ENCODE measurements at places on chromosomes 1 and 21.
A peak's percentile ranks its signal among the peaks of the same experiment; 100 is the strongest.

DNA sequence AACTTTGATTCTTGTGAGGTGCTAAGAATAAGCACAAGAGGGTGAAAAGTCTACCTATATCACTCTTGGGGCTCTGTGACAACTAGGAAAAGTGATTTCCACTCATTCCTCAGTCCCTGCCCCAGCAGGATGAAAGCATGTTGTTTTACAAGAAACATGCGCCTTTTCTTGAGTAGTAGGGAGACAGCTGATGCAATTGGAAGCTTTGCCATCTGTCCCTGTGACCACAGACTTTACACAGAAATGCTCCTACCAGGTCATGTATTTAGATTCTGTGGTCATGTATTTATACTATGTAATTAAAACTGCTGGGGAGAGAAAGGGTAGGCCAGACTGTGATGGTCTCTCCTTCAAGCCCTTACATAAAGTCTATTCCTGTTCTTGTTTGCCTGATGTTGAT, 445.5 kb downstream of the PTPRC start:
- no peak for DNase-seq

DNA sequence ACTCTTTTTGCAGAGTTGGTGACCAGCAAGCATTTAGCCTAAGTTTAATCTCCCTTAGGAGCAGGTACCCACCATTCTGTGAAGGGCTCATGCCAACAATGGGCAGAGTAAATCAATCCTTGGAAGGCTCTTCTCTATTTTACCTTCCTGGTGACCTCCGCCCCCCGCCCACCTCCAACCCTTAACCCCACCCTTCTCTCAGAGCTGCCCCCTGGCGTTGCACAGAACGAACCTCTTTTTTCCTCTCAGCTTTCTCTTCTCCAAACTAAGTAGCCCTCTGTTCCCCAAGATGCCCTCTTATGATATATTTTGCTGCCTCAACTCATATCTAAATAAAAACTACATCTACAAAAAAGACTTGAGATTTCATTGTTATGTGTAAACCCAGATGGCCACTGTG, 186.8 kb downstream of the SEC16B start:
- no peak for DNase-seq

DNA sequence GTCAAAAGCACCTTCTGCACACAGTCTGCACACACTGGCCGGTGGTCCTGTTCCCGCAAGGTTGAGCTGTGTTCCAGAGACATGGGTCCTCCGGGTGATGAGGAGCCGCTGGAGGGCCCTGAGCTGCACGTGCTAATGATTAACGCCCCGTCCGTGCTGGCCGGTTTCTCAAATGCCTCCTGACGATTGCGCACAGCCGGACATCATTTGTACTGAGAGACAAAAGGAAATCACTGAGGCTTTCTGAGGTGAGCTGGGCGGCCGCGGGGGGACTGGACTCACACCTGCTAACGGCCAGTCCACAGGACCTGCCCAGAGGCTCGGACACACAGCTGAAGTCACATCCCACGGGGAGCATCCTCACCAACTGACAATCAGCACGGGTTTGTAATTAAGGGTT, 29.2 kb downstream of the POFUT2 start:
- DNase-seq, result no peak

GRCh38 chr1:118716775-118717174, 271.4 kb downstream of the TBX15 start:
- no peak for DNase-seq

DNA sequence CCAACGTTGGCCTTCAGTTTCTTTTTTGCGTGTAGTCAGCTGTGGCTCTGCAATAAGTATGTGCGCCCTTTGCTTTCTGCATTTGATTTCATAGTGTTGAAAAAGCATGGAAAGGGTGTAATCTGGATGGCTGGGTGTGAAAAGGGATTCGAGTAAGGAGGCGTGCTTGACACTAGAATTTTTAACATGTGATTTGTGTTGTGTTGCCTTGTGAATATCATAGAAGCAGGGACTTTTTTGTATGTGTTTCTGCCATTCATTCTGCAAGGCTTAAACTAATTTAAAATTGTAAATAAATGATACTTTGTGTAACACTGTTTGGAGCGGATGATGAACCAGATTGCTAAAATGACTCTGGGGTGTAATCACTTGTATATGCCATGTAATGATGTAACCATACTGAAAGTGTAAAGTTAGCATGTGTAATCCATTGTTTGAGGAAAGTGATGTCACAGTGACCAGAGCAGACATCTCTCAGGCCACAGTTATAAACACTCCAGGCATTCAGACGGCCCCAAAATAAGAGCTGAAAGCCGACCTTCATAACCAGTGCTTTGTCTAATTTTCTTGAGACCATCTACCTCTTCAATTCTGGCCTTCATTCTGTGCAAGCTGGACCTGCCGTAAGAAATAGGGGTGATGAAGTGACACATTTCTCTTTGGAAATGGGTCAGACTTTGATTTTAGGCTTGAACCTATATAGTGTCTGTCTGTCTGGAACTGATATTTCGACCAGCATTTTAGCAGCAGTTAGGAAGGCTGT, 618 bp downstream of the SH3BGR start:
- DNase-seq, result no peak

DNA sequence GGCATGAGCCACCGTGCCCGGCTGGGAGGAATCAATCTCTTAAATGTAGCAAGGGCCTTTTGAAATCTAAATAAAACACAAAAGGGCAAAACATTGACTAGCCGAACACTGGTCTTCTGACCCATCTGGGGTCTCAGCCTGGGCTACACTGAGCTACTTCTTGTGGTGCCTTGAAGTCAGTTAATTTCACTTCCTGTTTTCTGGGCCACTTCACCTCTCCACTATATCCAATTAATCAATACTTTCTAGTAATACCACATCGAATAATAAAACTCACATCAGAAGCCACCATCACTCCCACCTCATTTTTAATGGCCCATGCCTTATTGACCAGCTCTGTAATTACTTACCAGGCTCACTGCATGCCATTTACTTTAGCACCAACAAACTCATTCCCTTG, 138.0 kb upstream of the SAMSN1 start:
- no peak for DNase-seq

DNA sequence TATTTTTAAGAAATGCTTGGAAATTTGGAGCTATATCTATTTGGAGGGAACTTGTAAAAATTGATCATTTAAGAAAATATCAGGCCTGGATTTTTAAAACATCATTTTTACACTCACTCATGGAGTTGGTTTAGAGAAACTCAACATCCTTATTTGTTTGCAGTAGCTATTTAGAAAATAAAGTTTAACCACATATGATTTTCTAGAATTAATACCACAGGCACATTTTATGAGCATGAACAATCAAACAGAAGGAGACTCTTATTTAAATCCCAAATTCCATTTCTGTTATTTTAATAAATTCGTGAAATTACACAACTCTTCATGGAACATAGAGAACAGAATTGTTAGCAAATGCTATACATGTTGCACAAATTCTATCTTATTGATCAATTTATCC, 3.2 kb downstream of the CDKN2C start:
- no peak for DNase-seq

- DNase-seq, result no peak
Observed at GRCh38 chr1:94125551-94126514, 4.9 kb upstream of the ABCA4 start.

DNA sequence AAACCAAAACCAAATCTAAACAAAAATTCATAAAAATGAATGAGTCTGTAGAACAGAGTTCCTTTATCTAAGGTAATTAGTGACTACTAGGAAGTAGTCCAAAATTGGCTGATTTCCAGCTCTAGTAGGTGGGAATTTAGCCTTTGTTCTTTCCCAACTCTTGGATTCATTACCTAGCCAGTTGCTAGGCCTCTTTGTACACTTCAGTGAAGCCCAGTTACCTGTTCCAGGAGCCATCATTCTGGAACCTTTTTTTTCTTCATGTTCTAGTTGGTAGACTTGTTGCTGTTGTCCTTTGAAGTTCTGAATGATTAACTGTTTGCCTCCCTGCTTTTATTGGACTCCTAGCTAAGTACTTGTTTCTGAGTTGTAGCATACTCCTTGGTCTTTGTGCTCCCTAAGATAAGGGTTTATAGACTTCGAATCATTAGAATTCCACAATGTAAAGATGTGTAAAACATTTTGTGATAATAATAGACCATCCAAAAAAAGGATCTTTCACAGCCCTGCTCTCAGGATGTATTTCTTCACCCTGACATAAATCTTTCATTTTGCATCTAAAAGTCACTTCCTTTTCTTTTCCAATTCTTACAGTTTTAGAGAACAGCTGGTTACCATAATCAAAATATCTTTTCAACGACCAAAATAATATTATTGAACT, 9.8 kb downstream of the PLA2G4A start:
- no peak for DNase-seq

GRCh38 chr1:59457786-59458185, 160.9 kb downstream of the FGGY start:
- DNase-seq, result no peak

GRCh38 chr21:42653231-42654061, at the start of gene PDE9A:
PDE9A (plus strand) TSS chr21:42653621; CDS start chr21:42653815, 194 bp downstream.
- peak; percentile 73 for DNase-seq

- no peak for DNase-seq
Observed at GRCh38 chr1:175088525-175088951, 20.9 kb downstream of the TNN start.

DNA sequence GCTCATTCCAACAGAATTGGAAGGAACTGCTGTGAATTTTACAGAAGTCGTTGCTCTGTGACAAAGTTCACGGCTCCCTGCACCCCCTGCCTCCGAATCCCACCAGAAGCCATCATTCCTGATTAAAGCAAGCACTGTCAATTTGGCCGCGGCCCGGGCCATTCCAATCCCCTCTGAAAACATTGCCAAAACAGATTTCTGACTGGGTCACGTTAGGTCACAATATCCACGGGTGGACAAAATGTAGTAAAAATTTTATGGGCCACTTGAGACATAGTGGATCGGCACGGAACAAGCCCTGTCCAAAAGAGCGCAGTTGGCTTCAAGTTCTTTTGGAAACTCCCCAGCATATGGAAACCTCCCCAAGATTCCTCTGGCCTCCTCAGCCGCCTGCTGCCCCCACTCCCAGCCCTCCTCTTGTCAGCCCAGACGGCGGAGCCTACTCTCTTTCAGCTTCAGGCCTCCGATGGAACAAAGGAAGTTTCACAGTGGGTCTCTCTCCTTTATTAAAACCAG, 67.2 kb upstream of the IFNAR2 start:
- no peak for DNase-seq

DNA sequence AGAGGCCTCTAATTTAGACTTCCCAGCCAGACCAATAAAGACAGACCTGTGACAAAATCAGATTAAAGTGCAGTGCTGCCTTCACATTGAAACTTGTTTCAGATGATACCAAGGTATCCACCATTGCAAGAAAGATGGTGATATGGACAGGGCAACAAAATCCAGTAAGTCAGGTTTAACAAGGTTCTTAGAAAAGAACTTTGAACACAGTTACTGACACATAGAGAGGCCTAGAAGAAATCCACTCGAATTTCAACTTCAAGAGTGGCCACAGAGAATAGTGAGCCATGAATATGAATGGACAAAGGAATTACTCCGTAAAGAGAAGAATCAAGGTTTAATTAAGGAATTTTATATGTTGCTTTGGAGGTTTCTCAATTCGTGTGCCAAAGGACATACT, 230.4 kb downstream of the KCNT2 start:
- DNase-seq, result no peak

DNA sequence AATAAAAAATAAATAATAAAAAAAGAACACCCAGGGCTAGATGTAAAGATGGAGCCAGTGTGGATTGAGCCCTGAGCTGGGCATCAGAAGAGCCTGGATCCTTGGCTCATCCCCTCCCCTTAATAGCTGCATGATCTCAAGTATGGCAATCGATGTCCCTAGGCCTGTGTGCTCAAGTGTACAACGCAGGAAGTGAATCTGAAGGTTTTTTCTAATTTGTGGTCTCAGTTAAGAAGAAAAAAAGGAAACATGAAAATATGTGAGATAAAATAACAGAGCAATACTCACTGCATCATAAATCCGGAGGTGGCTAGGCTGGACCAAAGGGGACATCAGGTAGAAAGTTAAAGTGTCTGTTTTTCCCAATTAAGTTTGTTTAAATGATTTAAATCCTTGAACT, 47.3 kb upstream of the SLC44A3 start:
- DNase-seq, result no peak

DNA sequence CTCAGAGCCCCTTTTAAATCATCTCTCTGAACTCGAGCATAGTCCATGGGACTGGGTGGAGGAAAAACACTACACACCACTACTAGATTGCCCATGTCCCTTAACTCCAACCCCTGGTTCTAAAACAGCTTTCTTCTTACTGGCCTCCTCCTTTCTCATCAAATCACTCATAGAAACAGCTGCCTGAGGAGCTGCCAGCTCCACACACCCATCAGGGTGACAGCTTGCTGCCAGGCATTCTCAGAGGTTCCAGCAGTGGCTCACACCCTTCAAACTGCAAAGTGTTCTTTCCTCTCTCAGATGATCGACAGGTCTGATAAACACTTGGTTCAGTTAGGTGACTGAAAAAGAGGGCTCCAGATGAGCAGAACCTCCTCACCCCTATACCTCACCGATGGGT, 543.0 kb upstream of the PLXNA2 start:
- no peak for DNase-seq

- DNase-seq, result no peak
Observed at GRCh38 chr21:33755354-33755753, 113.1 kb downstream of the ITSN1 start.

- DNase-seq, result no peak
Observed at GRCh38 chr1:51331206-51332100, 1.1 kb upstream of the TTC39A start.

DNA sequence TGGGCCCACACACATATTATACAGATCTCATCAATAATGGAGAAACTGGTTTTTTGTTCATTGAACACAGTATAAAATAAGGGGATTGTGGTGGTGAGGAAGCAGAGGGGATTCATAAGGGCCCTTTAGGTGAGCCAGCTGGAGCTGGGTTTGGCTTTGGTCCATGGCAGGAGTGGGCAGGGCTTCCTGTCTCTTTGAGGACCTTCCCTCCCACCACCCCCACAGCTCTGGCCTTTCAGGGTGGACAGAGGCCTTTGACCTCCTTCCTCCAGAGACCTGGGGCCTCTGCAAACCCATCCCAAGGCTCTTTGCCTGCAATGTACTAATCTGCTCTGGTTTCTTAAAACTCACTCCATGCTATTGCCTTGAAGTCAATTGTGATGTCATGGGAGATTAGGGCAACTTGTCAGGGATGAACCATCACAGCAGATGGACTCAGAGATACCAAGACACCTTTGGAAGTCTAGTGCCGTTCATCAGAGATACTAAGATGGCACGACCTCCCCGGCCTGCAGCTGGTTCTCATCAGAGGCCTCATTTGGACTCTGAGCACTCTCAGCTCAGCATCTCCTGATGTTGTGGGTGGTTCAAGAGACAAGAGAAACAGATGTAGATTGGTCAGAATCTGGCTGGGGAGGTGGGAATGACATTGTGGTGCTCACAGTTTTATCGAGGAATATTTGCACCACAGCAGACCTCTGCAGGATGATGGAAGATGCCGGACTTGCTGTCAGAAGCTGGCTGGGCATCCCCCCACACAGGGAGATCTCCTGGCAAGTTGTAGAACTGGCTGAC, 37.9 kb downstream of the LHX4 start:
- no peak for DNase-seq

DNA sequence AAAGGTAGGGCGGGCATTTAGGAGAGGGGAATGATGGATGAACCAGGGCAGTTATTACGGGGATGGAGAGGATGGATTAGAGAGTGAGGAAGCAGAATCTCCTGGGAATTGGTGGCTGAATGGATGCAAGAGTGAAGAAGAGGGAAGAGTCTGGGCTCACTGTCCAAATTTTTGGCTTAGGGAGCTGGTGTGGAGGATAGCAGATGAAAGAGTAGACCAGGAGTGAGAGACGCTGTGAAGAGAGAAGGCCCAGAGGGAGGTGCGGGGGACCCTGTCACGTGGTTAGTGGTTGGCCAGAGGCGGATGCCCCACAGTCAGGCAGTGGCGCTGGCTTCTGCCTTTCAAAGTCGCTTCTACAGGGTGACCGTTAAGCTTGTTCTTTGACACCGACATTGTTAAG, 78.4 kb downstream of the PEX14 start:
- no peak for DNase-seq

Measured in nephron progenitor cell (in vitro differentiated cells).